ENCODE measurements at places on chromosomes 12 and 14.

DNA sequence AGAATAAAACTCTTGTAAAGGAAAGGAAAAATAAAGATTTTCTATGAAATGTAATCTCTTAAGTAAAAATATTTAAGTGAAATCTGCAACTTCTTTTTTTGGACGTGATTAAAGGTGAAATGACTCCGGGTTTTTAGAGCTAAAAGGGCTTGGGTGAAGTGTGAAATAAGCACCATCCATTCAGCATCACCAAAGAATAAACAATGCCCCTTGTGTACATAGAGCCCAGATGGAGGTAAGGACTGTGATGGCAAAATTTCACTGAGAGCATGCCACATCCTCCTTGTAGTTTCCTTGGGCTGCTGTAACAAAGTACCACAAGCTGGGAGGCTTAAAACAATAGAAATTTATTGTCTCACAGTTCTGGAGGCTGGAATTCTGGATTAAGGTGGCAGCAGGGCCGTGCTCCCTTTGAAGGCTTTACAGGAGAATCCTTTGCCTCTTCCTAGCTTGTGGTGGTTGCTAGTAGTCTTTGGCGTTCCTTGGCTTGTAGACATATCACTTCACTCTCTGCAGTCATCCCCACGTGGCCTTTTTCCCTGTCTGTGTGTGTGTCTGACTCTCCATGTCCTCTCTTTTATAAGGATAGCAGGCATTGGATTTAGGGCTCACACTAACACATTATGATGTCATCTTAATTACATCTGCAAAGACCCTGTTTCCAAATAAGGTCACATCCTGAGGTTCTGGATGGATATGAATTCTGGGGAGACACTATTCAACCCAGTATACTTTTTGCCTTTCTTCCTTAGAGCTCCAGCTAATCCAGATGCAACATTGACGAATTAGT, 24.2 kb downstream of the ZNF664 start:
- no peak for DNase-seq

- no peak for DNase-seq
Measured at GRCh38 chr12:3155702-3156370, 78.7 kb downstream of the TSPAN9 start.

GRCh38 chr12:123833830-123834229, 71.7 kb downstream of the DNAH10 start:
- DNase-seq, result no peak

DNA sequence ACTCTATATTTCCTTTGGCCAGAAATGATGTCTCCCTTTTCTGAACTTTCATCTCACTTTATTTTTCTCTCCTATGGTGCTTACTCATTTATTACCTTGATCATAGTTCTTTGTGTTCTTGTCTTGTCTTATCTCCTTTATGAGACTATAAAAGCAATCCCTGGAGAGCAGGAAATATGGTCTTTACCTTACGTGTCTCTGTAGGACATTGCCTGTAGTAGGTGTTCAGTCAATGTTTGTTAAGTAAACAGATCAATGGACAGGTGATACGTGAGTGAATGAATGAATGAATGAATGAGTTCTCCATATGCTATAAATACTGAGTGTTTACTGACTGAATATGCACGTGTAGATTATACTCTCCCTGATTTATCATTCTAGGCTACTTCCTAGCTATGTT, 193.7 kb upstream of the HMGA2 start:
- no peak for DNase-seq

GRCh38 chr14:50312734-50313054, 570 bp downstream of the DMAC2L start:
- DNase-seq, result peak; percentile 54

DNA sequence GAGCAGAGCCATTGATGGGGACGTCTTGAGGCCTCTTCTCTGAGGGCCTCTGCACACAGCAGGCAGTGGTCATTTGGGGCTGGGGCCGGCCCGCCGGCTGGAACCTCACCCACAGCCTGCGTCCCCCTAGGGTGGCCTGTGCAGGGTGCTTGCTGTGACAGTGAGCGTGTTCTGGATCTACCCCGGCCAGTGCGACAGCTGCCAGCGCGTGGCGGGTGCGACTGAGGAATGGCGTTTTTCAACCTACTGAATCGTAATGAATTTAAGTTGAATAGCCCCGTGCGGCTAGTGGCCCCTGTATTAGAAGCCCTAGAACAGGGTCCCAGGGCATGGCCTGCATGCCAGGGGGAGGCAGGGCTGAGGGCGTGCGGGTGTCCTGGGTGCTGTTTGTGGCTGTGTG, 13.8 kb downstream of the RFLNA start:
- no peak for DNase-seq

- no peak for DNase-seq
Measured at GRCh38 chr14:103527408-103528145, 1.4 kb upstream of the TRMT61A start.

- DNase-seq, result no peak
Measured at GRCh38 chr12:82415402-82415801, 57.1 kb downstream of the METTL25 start.

DNA sequence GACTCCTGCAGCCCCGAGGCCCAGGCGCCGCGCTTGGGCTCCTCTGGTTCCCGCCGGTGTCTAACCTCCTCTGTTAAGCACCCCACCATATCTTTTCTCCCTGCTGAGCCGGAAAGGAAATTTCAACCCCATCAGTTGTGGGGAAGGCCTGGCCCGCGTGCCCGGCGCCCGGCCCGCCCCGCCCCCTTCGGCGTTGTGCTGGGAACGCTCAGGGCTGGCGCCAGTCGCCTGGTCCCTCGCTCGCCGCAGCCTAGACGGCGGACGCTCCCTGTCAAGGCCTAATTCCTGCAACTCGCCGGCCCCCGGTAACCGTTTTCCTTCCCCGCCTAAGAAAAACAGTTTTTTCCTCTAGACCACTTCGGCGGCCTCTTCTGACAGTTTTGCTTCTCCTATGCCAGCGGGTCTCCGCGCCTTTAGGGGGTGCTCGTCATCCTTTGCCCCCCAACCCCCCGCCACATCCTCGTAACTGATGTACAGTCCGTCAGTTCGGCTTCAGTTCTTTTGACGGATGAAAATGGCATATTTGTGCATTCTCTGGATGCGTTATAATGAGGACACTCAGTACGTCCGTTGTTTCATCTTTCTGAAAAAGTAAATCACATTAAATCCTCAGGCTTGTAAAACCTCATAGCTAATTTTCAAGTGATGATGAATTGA, 506 bp upstream of the NAP1L1 start:
- peak; percentile 55 for DNase-seq

DNA sequence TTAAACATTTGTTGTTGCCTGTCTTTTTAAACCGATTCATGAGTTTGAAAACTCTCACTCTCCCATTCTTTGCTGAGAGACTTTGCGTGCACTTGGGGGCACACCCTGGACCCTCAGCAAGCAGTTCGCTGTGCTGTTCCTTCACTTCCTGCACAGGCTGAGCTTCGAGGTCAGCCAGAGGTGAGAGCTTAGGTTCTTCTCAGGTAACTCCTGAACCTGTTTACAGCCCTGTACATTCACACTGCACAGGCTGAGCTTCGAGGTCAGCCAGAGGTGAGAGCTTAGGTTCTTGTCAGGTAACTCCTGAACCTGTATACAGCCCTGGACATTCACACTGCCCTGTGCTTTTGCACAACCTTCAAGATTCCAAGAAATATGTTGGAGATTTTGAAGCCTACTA, 9.8 kb upstream of the CLECL1 start:
- no peak for DNase-seq

- DNase-seq, result no peak
Measured at GRCh38 chr14:68941820-68942219, 37.3 kb downstream of the ACTN1 start.
